ENCODE measurements at places on chromosomes 7 and 10.

- DNase-seq, result peak; percentile 89
Observed at GRCh38 chr10:79149662-79150443, 81.1 kb downstream of the ZMIZ1 start.

DNA sequence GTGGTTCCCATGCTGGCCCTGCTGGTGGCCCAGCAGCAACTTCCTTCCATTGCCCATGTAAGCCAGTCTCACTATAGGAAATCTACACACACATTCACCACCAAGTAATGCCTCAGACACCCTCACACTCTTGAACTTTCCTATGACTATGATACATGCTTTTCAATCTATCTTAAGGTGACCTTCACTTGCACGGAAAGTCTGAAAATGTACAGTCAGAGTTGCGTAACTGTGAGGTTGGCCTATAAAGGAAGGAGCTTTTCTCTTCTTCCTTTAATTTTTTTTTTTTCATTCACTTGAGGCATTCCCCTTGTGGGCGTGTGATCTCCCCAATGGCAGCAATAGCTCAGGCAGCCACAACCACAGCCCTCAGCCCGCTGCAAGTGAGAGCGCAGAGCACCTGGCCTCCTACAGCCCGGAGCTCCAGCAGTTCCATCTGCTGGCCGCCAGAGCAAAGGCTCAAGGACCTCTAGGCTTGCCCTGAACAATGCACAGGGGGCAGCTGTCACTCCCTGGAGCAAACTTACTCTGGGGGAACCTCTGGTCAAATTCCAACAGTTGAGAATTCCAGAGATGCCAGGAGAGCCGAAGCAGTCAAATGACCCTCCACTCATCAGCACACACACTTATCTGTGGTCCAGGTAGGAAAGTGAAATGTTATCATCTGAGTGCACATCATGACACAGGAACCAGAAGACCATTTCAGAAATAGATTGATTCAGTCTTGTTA lies 123.1 kb upstream of the ADO start:
- peak; percentile 26 for DNase-seq

GRCh38 chr7:67301667-67302066 lies 305.0 kb downstream of the TYW1 start:
- peak; percentile 16 for DNase-seq

- no peak for DNase-seq
Observed at GRCh38 chr10:120980279-120981255, 129.4 kb downstream of the WDR11 start.

DNA sequence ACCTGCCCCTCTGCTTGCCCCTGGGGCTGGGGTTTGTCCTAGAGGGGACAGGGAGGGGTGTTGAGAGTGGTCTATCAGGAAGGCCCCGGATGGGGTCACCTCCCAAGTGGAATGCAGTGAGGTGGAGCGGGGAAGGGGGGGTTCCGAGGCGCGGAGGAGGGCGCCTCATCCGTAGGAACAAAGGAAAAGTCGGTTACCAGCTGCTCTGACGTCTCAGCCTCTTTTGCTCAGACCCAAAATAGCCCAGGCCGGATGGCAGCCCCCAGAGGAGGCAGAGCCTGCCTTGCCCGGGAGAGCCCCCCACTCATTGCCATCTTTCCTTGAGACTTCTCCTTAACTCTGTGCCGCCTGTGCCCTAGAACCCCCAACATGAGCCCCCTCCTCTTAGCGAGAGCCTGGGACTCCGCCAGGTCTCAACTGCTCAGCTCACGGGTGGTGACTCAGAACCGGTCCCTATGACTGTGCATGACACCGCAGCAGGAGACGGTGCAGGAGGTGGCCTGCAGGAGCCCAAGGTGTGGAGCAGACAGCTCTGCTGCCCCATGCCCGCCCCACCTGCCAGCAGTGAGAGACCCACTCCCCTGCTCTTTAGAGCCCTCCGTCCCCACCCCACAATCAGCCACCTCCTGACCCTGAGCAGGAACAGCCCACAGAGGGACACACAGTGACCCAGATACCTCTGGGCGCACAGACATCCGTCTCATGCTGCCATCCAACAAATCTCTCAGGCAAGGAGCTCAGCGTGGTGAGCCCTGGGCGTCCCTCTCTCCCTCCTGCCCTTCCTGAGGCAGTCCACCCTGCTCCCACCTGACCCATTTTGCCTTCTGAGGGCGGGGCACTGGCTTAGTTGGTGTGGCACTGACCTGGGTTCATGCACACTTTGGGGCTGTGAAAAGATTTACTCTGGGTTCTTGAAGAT lies 13.1 kb downstream of the STX1A start:
- no peak for DNase-seq

GRCh38 chr10:87878664-87879459 lies 15.4 kb downstream of the PTEN start:
- DNase-seq, result no peak

DNA sequence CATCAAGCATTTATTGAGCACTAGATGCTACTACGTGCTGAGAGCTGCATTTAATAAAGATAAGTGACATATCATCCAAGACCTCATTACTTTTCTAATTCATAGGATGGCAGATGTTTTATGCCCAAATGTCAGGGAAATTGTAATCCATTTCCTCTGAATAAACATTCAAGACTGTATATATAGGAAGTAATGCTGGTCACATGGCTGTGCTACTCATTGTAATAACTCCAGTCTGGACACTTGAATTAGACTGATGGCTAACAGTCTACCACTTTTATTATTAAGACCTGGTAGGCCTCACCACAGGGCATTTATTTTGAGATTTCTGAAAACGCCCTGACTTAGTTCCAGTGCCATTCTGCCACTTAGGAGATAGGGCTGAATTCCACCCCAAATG lies 36.6 kb downstream of the PIK3AP1 start:
- DNase-seq, result no peak

DNA sequence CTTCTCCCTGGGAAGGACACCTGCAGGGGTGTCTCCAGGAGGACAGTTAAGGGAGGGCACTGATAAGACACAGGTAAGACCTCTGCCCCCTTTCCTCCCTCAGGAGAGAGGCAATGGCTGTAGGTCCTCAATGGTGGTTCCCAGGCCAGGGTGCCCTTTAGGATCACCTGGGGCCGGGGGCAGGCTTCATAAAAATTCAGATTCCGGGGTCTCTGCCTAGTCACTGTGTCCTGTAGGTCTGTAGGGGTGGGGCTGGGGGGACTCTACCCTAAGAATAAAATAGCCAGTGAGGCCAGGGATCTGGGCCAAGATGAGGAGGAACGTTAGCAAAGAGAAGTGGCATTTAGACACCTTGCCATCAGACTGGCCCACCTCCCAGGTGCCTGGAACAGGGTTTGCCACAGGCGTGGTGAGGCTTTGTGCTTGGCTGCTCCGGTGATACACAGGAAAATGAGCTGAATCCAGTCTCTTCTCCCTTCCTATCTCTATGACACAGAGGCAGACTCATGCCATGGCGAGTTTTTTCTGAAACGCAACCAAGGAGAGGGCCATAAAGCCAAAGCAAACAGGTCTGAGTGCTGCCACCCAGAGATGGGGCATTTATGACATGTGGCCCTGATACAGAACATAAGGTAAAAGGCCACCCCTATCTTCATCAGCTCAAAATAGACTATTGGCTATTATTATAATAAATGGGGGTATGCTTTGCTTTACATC lies 52.6 kb downstream of the SH3PXD2A start:
- DNase-seq, result peak; percentile 56

DNA sequence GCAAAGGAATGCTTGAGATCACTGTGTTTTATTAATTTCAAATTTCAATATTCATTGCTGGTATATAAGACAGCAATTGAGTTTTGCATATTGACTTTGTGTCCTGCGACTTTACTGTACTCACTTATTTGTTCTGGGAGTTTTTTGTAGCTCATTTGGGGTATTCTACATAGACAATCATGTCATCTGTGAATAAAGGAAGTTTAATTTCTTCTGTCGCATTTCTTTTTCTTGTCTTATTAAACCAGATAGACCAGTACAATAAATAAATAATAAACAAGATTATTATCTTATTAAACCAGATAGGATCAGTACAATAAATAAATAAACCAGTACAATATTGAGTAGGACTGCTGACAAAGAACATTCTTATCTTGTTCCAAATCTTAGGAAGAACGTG lies 448.2 kb downstream of the RPS24 start:
- DNase-seq, result no peak

- DNase-seq, result no peak
Observed at GRCh38 chr10:11682851-11683250, 59.3 kb upstream of the ECHDC3 start.

DNA sequence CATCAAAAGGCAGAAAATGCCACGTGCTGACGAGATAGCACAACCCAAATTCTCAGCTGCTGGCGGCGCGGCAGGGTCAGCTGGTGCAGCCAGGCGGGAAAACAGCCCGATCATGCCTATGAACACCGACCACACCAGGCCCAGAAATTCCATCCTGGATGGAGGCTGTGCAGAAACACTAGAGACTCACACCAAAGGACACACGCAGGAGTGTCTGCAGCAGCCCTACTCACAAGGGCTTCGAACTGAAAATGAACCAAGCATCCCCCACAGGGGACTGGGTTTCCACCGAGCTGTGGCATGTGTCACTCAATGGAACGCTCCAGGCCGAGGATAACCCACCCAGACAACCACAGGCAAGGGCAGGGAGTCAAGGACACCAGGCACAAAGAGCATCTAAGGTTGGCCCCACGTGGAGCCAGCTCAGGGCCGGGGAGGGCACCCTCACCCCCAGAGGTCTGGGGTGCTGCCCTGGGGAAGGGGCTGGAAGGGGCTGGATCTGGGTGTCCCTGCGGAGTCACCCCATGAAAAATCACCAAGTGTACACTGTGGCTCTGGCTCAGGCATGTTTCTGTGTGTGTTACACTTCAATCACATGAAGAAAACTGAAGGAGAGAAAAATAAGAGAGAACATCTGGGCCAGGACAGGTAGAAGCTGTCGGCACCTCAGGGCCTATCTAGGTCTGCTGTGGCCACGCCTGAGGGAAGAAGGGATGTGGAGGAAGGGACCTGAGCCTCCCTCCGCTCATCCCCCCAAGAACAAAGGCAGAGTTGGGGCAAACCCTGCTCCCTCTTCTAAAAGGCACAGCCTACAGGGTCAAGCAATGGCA lies 33.0 kb downstream of the RASGEF1A start:
- DNase-seq, result no peak

DNA sequence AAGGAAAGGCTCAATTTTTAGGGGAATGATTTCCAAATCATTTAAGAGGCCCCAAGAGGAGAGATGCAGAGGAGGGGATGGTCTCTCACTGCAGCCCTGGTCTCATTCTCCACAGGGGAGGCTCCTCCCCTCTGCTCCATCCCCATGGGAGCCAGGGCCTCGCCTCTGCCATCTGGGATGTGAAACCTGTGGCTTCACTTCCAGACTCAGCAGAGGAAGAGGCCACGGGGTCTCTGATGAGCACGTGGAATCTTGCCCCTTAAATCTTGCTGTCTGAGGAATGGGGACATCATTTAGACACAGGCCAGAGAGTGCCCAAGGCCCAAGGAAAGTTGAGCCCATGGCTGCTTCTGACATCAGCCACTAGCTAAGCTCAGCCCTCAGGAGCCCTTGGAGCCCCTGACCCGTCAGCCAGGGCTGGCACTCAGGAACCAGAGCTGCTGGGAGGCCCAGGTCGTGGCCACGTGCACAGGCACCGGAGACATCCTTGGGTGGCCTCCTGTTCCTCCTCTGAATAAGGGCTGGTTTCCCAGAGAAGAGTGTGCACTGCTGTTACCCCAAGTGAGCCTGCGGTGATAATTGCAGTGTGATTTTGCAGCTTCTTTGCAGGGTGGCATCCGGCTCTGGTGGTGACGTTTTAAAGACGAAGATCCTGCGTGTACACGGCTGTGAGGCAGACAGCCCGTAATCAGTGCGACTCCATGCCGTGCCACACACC lies 50.5 kb downstream of the VIPR2 start:
- no peak for DNase-seq

- no peak for DNase-seq
Observed at GRCh38 chr7:133601617-133602016, 348.7 kb downstream of the EXOC4 start.

GRCh38 chr10:18501629-18502028 lies 149.8 kb downstream of the NSUN6 start:
- DNase-seq, result no peak

GRCh38 chr7:2869981-2870380 lies 25.9 kb upstream of the GNA12 start:
- no peak for DNase-seq

GRCh38 chr7:117118579-117119180 lies 165.4 kb downstream of the ST7 start:
- no peak for DNase-seq

DNA sequence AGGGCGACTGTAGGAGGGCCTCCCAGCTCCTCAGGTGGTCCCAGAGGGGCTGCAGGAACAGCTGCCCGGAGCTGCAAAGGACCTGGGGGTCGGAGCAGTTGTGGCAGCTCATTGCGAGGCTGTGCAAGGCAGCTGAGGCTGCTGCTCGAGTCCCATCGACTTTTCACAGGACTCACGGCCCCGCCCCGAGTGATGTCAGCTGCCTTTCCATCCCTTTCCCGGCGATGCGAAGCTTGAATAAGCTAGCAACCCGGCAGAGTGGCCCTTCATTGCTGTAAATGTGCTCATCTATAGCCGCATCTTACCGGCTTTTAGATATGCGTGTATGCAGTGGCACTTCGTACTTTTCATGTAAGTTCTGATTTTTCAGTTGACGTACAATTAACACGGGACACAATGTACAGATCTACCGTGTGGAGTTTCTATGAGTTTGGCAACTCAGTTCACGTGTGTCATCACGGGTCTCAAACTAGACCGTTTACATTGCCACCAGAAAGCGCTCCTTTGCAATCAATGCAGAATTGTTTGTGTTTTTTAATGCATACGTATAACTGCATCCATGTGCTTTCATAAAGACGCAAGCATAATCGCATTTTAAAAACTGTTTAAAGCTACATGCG lies at the start of gene CH25H:
Gene CH25H, minus strand, starts transcription at position 137 of the 620 bp plus-strand sequence. Its CDS starts 25 bp downstream, at position 112.
- DNase-seq, result peak; percentile 77

DNA sequence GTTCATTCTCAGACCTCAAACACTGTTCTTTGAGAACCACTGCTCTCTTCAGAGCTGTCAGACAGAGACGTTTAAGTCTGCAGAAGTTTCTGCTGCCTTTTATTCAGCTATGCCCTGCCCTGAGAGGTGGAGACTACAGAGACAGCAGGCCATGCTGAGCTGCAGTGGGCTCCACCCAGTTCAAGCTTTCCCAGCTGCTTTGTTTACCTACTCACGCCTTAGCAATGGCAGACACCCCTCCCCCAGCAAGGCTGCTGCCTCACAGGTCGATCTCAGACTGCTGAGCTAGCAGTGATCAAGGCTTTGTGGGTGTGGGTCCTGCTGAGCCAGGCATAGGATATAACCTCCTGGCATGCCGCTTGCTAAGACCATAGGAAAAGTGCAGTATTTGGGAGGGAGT lies 80.5 kb upstream of the CYP2C9 start:
- DNase-seq, result no peak

GRCh38 chr7:96059075-96059474 lies 262.8 kb downstream of the SLC25A13 start:
- DNase-seq, result no peak

- no peak for DNase-seq
Observed at GRCh38 chr10:116994113-116994890, 10.7 kb downstream of the SHTN1 start.

GRCh38 chr10:76175533-76176165 lies 744.2 kb downstream of the LRMDA start:
- DNase-seq, result no peak

- DNase-seq, result no peak
Observed at GRCh38 chr10:70805619-70806215, 10.0 kb upstream of the SGPL1 start.
